ENCODE measurements at places on chromosomes 6 and 20.

GRCh38 chr20:36035745-36036144 lies 67.4 kb downstream of the CNBD2 start:
- no peak for DNase-seq

GRCh38 chr6:1630771-1631217 lies 21.1 kb downstream of the FOXC1 start:
- no peak for DNase-seq

- no peak for DNase-seq
Observed at GRCh38 chr6:166257911-166258318, 50.3 kb downstream of the PRR18 start.

GRCh38 chr6:22709803-22710202 lies 140.4 kb downstream of the HDGFL1 start:
- DNase-seq: no peak

DNA sequence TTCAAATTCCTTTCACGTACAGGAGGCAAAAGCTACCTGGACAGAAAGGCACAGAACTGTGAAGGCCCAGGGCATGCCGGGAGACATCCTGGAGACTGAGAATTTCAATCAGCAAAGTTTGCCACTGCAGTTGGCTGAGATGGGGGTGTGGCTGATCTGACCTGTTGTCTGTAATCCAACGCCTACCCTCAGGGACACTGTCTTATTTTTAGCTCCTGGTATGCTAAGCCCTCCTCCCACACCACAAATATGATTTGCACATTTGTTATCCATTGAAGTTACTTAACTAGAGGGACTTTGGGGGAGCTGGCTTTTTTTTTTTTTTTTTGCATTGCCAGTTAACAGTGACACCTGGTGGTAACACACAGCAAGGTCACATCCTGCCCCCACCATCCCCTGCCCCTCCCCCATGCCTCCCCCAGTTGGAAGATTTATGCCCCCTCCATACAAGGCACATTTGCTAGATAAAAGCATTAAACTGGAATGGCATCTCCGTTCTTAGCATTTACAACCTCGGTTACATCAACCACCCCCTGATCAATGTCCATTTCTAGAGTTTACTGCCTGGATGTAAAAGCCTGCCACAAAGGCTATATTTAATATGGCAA lies 40.4 kb downstream of the TTI1 start:
- DNase-seq: peak; percentile 56

DNA sequence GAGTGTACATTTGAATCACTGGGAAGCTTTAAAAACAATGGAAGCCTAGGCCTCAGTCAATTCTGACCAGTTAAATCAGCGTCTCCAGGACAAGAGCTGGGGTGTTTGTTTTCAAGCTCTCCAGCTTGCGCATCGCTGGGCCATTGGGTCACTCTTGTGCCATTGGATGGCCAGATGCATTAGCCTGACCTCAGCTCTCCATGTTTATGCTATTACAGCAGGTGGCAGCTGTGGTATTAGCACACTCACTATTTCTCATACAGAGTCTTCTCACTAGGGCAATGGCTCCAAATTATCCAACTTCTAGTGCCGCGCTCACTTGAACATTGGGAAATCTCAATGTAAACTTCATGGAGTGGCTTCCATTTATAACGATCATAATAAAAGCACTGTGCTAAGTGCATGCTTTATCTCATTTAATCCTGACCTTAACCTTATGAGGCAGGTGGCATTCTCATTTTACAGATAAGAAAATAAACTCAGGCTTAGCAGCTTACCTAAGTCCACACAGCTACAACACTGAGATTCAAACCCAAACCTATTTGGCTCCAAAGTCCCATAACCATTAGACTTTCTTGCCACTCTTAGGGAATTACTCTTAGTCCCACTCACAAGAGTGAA lies 108.8 kb downstream of the PPP1R14C start:
- DNase-seq: no peak

DNA sequence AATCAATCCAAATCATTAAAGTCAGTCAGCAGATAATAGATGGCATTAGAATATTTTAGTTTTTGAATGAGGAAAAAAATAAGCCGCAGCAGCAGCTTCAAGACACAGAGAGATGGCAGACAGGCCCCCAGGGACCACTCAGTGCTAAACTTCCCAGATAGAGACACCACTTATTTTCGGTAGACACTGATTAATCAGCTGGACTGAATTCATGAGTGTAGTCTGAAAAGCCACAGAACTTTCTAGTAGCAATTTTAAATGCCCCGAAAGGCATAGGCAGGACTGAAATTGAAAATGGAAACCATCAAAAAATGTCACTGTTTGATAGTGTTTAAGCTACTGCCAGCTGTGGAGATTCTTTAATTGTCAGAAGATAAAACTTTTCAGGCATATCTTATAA lies 3.1 kb upstream of the CLDN20 start:
- no peak for DNase-seq
